Aorta (tissue), 5 donors: ENCODE measurements at places on chromosomes 1 and 21. TPM values are rescaled to one million over a fixed set of nuclear protein-coding genes. Genes with fewer than 3 reads are reported as not detected.

DNA sequence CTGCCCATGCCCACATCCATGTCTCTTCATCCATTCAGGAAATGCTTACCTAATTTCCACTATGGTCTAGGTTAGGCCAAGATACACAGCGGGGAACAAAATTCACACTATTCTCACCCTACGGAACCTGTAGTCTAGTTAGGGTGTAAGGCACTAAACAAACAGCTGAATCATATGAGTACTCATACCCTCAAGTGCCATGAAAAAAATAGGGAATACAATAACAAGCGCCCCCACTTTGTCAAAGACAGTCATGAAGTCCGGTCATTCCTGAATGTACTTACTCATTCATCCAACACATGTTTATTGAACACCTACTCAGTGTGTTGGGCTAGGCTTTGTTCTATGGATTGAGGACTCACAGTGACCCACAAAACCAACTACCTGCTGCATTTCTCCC is 6.2 kb upstream of the FYB2 start:
- no peak for DNase-seq

DNA sequence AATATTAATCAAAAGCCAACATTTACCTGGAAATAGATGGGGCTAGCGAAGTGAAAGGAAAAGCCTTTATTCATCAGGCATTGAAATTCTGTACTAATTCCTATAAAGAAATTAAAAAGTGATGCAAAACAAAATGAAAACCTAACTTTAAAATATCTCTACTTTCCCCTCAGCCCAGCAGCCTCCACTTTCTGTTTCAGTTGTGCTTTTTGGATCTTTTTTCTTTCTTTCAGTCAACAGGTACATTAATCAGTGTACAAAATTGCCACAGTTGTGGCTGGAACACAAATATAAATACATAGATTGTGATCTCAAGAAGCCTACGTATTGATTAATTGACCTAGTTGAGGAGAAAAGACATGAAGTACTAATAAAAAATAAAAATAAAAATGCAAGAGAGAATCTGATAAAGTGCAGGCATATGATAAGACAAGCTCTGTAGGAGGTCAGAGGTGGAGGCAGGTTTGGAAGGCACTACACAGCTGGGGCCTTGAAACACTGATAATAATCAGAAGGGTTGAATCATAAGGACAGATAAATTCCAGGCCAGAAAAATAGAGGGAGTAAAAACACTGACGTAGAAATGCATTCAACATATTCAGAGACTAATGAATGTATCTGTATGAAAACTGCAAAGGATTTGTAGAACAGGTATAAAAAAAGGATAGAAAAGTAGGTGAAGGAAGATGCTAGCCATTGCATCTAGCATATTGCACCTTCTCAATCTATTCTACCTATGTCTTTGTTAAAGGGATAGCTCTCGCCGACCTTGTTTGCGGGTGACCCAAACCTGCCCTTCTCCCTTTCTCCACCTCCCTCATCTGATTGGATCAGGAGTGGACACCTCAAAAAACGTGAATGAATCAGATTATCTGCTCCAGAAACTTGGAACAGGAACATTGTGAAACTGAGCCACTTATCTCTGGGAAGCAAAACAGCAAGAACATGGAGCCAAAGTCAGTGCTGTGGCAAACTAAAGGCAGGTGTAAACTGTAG is 607.8 kb upstream of the ADGRL2 start:
- DNase-seq = no peak

DNA sequence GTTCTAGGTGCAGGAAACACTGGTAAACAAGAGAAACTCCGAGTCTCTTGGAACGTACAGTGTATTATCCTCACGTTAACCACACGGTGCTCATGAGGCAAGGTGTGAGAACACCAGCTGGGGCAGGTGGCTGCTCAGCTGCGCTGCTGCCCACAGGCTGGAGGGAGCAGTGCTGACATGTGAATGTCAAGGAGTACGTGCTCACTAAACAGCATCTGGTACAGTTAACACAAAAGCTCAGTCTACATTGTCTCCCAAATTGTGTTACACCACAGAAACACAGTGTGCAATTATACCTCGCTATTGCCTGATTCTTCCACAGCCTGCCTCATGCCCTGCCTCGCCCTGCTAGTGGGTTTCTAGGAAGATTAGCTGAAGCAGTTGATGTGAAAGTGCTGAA is 138.4 kb downstream of the GLIS1 start:
- no peak for DNase-seq

- DNase-seq = no peak
Observed at GRCh38 chr1:21804536-21804935, 7.5 kb upstream of the LDLRAD2 start.

- no peak for DNase-seq
Observed at GRCh38 chr1:228402641-228403025, 4.0 kb downstream of the TRIM11 start.

- DNase-seq = no peak
Observed at GRCh38 chr1:183275322-183275721, 89.3 kb downstream of the LAMC2 start.

- DNase-seq = no peak
Observed at GRCh38 chr1:108071601-108072000, 106.6 kb upstream of the VAV3 start.

- no peak for DNase-seq
Observed at GRCh38 chr1:57311006-57311405, 112.9 kb downstream of the DAB1 start.

GRCh38 chr1:5865774-5866173 is 126.5 kb downstream of the NPHP4 start:
- no peak for DNase-seq

- DNase-seq = no peak
Observed at GRCh38 chr1:204092632-204093420, 19.9 kb downstream of the SOX13 start.

DNA sequence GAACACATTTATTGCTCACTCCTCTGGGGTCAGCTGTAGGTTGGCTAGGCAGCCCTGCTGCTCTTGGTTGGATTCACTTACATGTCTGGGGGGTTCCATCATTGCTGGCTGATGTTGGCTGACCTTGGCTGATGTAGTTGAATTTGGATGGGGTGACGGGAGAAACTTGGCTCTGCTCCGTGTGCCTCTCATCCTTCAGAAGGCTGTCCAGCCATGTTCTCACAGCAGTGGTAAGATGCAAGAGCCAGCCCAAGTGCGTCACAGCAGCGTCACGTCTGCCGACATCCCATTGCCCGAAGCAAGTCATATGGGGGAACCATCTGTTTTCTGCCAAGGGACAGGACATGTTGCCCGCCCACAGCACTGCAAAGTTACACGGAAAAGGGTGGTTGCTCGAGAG is 613.5 kb downstream of the MATN1 start:
- DNase-seq = peak; percentile 85

LCE1E gene
- total RNA-seq = not detected

HCRTR1 gene
- total RNA-seq = not detected

- no peak for DNase-seq
Observed at GRCh38 chr1:68293609-68294366, 61.5 kb upstream of the WLS start.

- DNase-seq = no peak
Observed at GRCh38 chr1:243469497-243469896, 213.7 kb downstream of the SDCCAG8 start.

GRCh38 chr21:43618940-43619339 is 40.3 kb downstream of the HSF2BP start:
- DNase-seq = no peak

IVL gene
- not detected for total RNA-seq

GRCh38 chr1:203117611-203118575 is 9.6 kb upstream of the ADORA1 start:
- DNase-seq = peak; percentile 77

- no peak for DNase-seq
Observed at GRCh38 chr1:172650474-172651193, 8.3 kb upstream of the FASLG start.

DNA sequence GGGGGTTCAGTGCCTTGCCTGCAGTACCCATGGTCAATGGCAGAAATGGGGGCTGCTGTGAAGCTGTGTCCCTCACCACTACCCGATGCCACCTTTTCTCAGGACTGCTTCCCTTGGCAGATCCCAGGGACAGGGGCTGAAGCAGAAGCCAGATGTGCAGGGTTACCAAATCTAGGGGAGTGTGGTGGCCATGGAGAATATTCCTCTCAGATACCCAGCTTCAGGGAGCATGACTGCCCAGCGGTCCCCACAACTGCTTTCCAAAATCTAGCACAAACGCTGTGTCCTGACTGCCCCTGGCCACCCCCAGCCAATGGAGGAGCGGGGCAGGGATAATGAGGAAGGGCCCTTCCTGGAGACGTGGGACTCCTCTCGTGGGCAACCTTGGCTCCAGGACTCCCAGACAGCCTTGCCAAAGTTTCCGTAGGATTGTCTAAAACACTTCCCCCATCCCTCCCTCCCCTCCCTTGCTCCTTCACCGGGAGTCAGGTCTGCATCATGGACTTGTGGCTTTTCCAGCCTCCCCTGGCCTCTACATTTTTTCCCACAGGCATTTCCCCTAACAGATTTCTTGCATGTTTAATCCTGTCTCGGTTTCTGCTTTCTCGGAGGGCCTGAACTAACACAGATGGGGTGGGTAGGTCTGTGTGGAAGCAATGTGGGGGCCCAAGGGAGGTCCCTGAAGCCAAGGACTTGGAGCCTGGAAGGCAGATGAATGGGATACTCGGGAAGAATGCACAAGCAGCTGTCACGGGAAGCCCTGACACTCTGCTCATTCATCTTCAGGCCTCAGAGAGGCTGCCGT is 80.5 kb downstream of the OMA1 start:
- DNase-seq = no peak
